ENCODE measurements at places on chromosomes 4 and X. TPM values are rescaled to one million over a fixed set of nuclear protein-coding genes. Genes with fewer than 3 reads are reported as not detected.

The ADRA2C gene
- total RNA-seq, result 4.0 TPM

The TKTL2 gene
- not detected for total RNA-seq

DNA sequence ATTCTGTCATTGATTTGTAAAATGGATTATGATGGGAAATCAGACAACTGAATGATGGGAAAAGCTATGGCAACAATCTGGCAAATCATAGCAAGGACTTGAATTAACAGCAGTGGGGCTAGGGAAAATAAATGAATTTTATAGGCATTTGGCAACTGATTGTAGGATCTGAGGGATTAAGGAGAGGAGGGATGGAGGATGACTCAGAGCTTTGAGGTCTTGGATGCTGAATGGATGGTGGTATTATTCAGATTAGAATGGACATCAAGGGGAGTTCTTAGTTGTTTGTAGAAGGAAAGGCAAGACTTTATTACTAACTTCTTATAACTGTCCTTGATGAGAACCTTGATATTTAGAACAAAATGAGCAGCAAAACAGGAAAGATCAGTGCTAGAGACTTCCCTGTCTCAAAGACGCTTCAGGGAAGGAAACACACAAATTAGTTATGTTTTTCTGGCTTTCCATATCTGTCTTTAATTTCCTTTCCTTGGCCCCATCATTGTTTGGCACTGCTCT, 51.4 kb upstream of the HHIP start:
- no peak for DNase-seq

DNA sequence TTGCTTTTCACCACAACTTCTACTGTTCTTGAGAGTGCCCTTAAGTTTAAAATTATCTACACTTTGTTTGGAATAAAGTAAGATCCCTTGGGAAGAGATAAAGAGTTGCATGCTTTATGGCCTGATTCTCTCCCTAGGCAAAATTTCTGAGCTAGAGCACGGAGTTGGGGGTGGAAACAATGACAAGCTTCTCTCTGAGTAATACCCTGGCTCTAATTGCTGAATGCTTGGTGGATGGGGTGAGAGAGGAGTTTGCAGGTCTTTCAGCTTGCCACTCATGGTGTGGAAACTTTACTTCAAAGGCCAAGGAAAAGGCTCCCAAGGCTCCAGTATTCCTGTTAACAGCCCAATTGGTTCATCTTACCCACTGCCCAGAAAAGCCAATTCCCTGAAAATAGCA, 26.1 kb upstream of the PRDM8 start:
- DNase-seq, result no peak

DNA sequence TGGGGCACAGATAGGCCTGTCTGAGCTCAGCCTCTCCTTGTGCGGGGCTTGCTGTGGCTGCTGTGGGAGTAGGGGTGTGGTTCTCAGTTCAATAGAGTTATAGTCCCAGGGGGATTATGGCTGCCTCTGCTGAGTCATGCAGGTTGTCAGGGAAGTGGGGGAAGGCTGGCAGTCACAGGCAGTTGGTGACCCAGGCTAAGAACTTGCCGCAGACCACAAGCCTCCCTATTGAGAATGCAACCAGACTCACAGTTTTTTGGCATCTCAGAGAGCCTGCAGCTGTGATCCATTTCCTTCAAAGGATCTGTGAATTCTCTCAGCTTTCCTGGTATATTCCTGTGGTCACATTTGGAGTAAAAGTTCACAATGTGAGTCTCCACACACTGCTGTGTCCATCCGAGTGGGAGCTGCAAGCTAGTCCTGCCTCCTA, 364.9 kb downstream of the ZNF674 start:
- DNase-seq, result no peak
